AG08396 (cell line): ENCODE measurements at places on chromosomes 1 and 21.

- DNase-seq: no peak
These were observed 33.1 kb downstream of the UBE2U start for GRCh38 chr1:64236541-64236954.

DNA sequence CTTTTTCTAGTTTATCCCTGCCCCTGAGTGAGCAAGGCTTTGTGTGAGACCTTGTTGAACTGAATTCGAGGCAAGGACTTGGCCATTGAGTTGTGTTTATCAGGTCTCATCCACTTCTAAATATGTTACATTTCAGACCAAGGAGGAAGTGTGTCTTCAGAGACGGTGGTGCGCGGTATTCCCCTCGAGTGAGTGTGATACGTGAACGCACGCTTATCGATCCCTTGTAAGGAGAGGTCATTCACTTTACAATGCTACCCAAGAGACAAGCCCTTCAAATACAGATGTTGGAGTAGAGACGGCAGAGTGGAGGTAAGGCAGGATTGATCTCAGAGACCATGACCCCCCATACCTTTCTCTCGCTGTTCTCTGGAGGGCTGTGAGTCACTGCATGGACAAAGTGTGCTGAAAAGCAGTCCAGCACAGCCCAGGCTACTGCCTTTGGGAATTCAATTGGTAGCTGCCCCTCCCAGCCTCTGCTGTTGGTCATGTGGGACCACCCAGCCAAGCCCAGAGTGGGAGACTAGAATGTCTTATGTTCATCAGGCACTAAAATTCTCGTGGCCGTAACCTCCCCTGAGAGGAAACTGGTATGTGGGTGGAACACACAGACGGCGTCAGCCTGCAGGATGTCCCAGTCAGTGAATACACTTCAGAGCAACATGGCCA, 16.3 kb upstream of the MTARC1 start:
- no peak for DNase-seq

- DNase-seq: no peak
These were observed 14.1 kb upstream of the KIAA1614 start for GRCh38 chr1:180898441-180899219.

DNA sequence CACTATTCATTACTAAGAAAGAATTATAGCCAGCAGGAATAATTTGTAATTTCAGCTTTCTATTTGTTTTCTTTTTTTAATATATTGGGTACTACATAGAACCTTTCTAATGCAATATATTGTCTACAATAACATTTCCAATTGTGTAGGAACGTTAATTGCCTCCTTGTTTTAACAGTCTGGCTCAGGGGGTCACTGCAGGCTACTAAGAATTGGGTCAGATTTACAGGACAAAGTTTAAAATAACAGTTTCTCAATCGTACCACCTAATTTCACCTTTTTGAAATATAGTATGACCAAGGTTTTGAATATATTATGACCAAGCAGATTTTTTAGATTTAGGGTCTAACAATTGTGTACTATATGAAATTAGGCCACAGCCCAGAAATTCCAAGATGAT, 2.4 kb downstream of the CFH start:
- DNase-seq: no peak

GRCh38 chr1:147151244-147151643, 21.0 kb downstream of the PRKAB2 start:
- no peak for DNase-seq

- DNase-seq: no peak
These were observed 339.5 kb upstream of the C1orf87 start for GRCh38 chr1:60413091-60413490.

DNA sequence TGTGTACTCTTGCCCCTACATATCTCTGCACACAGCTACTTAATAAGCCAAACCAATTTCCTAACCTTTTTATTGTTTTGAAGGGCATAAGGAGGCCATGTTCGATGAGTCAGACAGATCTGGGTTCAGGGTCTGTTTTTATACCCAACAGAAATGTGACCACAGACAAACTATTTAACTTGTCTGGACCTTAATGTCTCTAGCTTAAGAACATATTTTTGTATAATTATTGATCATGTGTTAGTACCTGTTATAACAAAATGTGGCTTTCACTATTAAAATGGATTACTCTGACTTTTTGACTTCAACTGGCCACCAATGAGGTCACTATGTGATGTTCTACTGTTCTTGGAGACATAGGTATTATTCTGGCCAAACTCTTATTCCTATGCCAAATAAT, 507.8 kb upstream of the USP24 start:
- no peak for DNase-seq

DNA sequence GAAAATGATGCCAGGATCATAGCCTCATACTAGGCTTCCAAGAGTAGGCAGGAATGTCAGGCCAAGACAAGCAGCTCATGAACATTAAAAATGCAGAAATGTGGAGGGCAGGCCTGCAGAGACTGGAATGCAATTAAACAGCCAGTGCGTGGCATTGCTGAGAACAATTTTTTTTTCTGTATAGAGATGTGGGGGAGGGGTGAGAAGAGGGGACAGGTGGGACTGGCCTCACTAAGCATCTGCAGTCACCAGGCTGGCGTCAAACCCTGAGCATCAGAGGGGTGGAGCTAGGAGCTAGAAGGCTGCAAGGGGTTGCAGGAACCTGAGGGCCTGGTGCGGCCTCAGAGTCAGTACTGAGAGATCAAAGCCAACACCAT, 114.1 kb downstream of the TNR start:
- no peak for DNase-seq
